ENCODE measurements at places on chromosomes 4 and X. TPM values are rescaled to one million over a fixed set of nuclear protein-coding genes. Genes with fewer than 3 reads are reported as not detected.

The RIBC1 gene
- total RNA-seq = 0.66 TPM

The F8A3 gene
- not detected for total RNA-seq

The TMSB15A gene
- 8.7 TPM for total RNA-seq

The VCX3A gene
- not detected for total RNA-seq

The TLR6 gene
- 3.0 TPM for total RNA-seq
